ENCODE measurements at places on chromosomes 13 and 19. TPM values are rescaled to one million over a fixed set of nuclear protein-coding genes. Genes with fewer than 3 reads are reported as not detected.

C19orf67 gene
- total RNA-seq: not detected

ZNF415 gene
- total RNA-seq: 5.0 TPM

GJA3 gene
- 0.11 TPM for total RNA-seq

ODAD3 gene
- total RNA-seq: 0.51 TPM

KLF1 gene
- not detected for total RNA-seq

Data from foreskin keratinocyte (primary cell).